Hematopoietic multipotent progenitor cell treated with erythropoietin and hydrocortisone succinate and interleukin-3 and kit ligand, for 4 days (in vitro differentiated cells): ENCODE measurements at places on chromosomes 1 and 21.
A peak's percentile ranks its signal among the peaks of the same experiment; 100 is the strongest.

DNA sequence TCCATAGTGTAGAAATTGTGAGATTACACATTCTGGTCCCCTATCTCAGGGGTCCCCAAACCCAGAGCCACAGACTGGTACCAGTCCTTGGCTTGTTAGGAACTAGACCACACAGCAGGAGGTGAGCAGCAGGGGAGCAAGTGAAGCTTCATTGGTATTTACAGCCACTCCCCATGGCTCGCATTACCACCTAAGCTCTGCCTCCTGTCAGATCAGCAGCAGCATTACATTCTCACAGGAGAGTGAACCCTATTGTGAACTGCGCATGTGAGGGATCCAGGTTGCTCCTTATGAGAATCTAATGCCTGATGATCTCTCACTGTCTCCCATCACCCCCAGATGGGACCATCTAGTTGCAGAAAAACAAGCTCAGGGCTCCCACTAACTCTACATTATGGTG lies 229.7 kb upstream of the IRF2BP2 start:
- DNase-seq: no peak

GRCh38 chr21:31670070-31670469 lies 10.6 kb downstream of the SOD1 start:
- no peak for DNase-seq

- DNase-seq: no peak
These were observed 38.4 kb downstream of the TEX35 start for GRCh38 chr1:178551307-178551706.

DNA sequence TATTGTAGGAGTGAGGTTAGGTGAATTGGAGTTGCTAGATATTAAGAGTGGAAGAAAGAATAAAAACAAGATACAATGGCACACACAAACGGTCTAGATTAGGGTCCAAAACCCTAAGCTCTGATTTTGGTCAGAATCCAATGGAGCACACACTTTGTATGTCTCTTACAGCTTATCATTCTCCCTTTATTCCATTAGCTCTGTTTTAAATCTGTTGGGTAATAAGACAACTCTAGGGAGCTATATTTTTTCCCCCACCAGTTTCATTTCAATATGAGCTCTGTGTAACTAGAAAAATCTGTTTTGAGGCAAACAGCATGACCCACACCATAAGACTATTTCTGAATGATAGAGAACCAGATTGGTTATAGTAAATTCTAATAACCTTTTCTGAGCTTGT lies 465.6 kb downstream of the ADGRL2 start:
- no peak for DNase-seq

DNA sequence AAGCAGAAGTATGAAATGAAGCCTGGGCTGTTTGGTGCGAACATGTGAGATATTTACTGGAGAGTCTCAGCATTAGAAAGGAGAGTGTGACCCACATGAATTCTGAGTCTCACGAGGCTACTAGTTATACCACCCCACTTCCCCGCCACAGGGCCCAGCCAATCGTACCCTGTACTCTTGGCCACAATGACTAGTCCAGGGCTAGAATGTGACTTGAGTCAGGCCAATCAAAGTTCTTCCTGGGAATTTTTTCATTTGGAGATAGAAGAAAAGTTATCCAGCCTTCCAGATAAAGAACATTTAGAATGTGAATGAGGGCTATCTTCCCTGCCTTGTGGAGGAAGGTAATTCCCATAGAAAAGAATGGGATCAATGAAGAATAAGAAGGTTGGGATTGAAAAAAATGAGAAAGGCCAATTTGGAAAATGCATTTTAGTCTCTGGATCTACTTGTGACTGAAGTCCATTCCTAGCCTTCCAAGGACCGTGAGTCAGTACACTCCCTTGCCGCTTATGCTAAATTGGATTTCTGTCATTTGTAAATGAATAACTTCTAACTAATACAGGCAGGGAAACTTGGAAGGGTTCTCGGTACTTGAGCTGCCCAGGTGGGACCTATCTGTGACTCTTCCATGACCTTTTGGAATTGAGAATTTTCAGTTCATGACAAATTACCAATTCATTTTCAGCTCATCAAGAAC lies 12.3 kb upstream of the RIMKLA start:
- no peak for DNase-seq

DNA sequence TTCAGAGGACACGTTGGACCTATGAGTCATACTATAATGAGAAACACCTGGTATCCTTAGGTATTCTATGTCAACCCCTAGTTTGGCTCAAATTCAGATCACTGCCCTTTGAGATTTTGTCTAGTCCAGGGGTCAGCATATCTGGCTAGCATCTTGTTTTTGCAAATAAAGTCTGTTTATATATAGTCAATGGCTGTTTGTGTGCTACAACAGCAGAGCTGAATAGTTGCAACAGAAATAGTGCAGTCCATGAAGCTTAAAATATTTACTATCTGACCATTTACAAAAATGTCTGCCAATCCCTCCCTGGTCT lies 48.5 kb upstream of the EDEM3 start:
- no peak for DNase-seq

DNA sequence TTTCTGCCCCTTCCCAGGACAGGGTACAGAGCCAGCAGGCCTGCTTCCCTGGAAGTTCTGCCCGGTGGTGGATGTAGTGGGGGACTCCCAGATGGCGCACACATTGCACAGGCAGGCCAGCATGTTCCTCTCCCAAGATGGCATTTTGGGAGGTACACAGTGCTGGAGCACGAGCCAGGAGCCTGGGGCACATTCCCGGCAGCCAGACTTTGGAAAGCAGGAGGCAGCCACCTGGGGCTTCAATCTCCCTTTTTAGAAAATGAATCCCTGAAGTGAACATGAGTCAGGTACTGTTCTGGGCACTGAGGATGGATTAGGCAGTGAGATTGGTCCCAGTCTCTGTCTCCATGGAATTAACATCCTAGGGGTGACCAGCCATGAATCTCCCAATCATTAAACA lies 56.9 kb downstream of the RUNX1 start:
- no peak for DNase-seq

GRCh38 chr1:26142159-26142558 lies 16.7 kb upstream of the FAM110D start:
- peak; percentile 51 for DNase-seq

DNA sequence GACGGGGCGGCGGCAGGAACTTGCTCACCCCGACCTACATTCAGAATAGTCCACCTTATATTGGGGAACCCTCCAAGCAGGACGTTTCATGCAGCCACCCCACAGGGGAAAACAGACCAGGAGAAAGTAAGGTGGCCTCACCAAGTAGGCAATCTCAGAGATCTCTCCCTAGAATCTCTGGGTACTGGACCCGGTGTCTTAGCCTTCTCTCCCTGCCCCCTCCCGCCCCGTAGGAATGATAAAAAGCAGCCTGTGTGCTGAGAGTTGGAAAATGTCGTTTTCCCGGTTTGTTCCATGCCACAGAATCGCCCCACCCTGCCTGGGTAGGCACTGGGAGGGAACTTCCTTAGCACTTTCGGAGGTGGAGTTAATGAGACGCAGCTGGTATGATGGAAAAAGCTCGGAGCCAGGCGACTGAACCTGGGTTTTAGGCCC lies 789 bp upstream of the PTPN14 start:
- no peak for DNase-seq

GRCh38 chr1:154964359-154964758 lies 2.8 kb upstream of the PYGO2 start:
- DNase-seq: no peak

DNA sequence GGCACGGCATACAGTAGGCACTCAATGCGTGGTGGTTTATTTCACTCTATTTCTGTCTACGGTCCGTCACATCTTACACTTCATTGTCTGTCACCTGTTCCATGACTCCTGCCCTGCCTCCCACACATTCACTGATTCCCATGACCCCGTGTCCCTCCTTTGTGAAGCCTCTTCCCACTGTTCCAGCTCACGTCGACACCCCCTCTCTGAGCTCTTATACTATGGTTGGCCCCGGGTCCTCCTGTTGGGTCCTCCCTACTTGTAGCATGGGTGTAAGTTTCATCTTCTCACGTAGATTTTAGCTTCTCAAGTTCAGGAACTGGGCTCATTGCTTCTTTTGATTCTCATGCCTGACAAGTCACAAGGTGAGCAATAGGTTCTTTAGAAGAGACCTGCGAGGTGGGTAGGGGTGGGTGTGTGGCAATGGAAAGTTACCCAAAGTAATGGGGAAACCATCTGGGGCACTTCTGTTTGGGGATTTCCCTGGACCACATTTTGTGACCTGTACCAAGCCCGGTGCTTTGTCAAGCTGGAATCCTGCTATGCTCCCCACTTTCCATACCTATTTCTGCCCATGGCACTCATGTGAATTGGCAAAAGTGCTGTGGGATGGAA lies 22.1 kb upstream of the IL10 start:
- DNase-seq: no peak

GRCh38 chr1:100051893-100052292 lies 80.8 kb downstream of the SASS6 start:
- peak; percentile 15 for DNase-seq

- DNase-seq: no peak
These were observed 13.3 kb downstream of the OVAAL start for GRCh38 chr1:180571832-180572636.

DNA sequence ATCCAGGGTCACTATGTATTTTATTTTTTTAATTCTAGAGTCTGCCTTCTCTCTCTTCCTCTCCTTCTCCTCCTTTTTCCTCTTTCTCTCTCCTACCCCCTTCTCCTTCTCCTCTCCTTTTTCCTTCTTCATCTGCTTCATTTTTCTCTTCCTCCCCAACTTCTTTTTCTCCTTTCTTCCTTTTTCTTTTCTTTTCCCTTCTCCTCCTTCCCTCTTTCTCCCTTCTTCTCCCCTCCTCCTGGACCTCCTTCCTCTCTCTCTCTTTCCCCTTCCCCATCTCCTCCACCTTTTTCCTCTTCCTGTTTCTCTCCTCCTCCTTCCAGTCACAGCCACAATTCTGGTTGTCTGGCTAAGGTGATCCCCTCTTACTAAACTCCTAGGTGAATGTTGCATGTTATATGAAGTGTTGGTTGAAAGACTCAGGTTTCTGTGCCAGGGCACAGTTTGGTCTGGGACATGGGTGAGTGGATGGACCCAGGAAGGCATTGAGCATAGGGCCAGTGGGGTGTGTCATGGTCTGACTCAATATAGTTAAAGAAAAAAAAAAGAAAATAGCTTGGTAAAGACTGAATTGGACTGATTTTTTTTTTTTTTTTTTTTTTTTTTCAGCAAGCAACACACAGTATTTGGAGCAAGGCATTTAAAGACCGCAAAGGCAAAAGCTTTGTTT lies 266.9 kb downstream of the TGFB2 start:
- DNase-seq: no peak

DNA sequence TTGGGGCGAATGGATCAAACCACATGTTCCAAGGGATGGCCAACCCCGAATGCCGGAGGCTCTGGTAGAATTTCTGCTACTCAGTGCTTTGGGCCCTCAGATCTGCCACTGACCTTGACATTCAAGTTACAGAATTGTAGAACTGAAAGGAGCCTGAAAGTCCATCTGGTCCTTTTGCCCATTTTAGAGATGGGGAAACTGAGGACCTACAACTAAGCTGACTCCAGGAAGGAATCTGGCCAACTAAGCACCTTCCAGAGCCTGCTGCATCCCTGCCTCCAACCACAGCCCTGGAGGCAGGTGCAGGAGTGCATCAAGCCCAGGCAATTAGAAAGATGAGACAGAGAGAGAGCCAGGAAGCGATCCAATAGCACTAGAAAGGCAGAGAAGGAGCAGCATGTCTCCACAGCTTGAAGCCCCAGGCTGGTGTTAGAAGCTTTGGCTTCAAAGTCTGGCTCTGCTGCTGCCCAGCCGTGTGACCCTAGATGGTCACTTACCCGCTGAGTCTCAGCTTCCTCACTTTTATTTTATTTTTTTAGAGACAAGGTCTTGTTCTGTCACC lies 1.3 kb upstream of the CTRC start:
- DNase-seq: no peak

GRCh38 chr1:27990920-27991537 lies 31.3 kb downstream of the XKR8 start:
- DNase-seq: no peak

- DNase-seq: peak; percentile 24
These were observed 56.7 kb downstream of the PLPP3 start for GRCh38 chr1:56522680-56523079.

DNA sequence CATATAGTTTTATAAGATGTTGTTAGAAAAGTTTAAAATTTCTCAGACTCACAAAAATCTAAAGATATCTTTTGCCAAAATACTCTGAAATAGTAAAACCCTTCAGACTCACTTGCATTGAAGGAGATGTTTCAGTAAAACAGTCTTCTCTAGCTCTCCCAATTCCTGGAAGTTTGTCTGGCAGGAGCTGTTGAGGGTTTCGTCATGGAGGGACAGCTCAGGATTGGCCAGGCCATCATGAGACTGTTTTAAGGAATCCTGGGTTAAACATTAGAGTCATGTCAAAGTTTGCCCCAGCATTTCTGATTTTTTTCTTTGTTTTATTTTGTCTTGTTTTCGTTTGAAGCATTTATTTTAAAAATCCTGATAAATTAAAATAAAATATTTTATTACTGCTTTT lies 293.8 kb upstream of the PBX1 start:
- no peak for DNase-seq

- DNase-seq: no peak
These were observed 20.7 kb downstream of the ZNF695 start for GRCh38 chr1:246987083-246987690.

DNA sequence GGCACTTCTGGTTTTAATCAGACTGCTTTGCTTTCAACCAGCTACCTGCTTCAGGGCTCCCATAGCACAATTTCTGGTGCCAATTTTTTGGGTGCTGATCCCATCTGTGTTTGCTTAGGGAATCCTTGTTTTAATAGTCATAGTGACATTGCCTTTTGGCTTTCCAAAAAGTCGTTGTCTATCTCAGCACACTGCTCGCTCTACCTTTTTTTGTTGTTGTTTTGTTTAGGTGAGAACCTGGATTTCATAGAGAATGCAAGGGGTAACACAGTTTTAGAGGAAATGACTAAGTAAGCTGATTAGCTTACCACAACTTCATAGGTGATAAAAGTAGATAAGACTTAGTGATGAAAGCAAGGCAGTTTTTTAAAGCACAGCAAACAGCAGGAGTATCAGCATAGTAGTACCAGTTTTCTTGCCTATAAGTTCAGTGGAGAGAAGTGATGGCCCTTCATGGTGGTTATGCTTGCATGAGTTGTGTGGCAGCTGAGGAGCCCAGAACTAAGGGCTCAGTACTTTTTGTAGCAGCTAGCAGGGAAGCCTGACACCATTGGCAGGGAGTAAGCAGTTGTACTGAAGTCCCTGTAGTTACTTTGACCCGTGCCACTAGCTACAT lies 31.3 kb downstream of the NEK7 start:
- DNase-seq: peak; percentile 58

GRCh38 chr1:156146020-156146768 lies 7.2 kb upstream of the SEMA4A start:
- peak; percentile 94 for DNase-seq

- DNase-seq: peak; percentile 75
These were observed 55.2 kb downstream of the SLC9A1 start for GRCh38 chr1:27099587-27100334.
